Stimulated activated CD8-positive, alpha-beta memory T cell treated with anti-CD3 and anti-CD28 coated beads, Interleukin-2, amount 100 ng/mL, for 1 hour (primary cell): ENCODE measurements at places on chromosomes 4 and X.

GRCh38 chrX:53481093-53481492 lies 46.9 kb upstream of the HSD17B10 start:
- DNase-seq = no peak

DNA sequence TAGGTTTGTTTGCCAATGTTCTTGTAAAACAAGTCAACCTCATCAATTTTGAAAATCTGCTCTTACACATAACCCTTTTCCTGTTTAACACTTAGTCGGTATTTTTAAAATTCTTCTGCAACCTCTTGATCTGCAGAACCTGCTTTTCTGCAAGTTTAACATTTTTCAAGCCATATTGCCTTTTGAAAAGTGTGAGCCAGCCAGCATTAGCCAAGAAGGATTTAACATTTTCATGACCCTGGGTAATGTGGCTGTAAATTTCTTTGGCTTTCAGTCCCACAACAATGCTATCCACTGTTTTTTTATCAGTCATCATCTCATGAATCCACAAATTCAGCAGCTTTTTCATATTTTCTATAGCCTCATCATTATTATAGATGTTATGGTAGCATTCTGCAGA lies 956.5 kb downstream of the FAT4 start:
- no peak for DNase-seq

GRCh38 chr4:15234116-15234855 lies 193.5 kb upstream of the C1QTNF7 start:
- DNase-seq = no peak

GRCh38 chr4:129614611-129615010 lies 518.7 kb downstream of the C4orf33 start:
- DNase-seq = no peak

GRCh38 chr4:119646347-119647071 lies 17.9 kb upstream of the PDE5A start:
- no peak for DNase-seq

DNA sequence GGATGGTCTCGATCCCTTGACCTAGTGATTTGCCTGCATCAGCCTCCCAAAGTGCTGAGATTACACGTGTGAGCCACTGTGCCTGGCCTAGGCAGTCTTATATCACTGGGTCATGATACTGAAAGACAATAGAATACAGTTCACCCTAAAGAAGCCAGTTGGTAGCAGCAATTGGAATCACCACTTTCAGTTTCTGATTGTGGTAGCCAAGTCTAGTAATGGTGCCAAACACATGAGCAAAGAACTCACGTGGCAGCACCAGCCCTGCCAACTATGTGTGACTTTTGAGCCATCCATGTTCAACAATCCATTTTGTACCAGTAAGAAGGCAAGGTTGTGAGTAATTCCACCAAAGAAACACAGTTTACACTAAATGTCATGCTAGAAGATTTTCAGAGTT lies 548.4 kb downstream of the KLHL13 start:
- no peak for DNase-seq

GRCh38 chr4:52959541-52959940 lies 97.4 kb downstream of the RASL11B start:
- DNase-seq = no peak

DNA sequence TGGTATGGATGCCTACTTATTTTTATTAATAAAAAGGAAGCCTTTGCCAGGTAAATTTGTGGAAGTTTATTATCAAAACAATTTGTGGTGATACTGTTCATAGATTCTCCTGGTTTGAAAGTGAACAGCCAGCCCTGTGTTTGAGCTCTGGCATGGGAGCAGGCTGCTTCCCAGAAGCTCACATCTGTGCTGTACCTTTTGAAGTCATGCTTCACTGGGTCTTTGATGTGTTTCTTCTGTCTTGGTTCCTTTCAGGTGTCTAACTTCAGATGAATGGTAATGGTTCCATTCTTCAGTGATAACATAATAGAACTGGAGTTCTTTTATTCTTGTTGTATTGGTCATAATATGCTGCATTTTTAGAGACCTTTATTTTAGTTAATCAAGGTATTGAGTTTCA lies 85.5 kb downstream of the BMPR1B start:
- DNase-seq = no peak

DNA sequence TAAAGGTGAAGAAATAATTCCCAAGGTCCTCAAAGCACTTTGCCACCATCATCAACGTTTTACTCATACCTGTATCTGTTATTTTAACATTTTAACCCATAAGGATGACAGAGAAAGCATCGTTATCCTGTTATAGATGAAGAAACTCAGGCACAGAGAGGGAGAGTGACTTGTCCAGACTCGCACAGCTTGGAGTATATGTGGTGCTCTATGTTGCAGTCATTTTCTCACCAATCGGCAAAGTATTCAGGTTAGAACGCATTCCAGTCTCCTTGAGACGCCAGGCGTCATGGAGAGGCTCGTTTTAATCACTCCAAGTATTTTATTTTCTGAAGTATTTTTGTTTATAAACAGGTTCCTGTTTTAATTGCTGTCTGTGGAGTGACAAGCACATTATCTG lies 73.5 kb downstream of the IRF2 start:
- no peak for DNase-seq

DNA sequence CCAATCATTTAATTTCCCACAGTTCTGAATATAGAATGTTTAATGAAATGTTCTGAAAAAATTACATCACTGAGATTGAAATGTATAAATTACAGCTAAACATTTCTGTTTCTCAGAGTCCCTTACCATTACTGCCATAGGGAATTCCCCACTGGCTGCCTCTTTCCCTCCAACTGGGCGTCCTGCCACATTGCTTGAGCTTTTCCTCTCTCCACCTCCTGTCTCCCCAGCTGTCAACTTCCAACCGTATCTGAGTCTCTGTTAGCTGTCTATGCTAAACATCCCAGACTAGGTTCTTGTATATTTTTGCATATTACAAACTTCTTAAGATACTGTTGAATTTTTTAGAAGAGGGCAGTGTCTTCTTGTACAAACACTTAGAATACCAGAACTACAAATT lies 407.3 kb upstream of the SLIT2 start:
- DNase-seq = no peak

DNA sequence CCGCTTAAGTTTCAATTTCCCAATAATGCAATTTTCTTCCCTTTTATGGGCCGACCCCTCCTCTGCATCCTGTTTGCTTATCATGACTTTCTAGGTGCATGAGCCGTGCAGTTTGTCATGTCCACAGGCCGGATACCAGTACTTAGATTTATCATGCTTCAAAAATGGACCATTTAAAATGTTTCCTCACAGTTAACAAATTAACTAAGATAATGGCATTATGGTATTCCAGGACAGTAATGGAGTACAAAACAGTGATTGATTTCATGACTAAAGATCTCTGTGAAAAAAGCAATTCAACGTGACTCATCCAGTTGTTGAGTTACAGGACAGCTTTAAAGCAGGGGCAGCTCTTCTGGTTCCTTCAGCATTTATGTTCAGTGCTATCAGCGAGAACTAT lies 23.0 kb downstream of the SNX25 start:
- DNase-seq = no peak

- no peak for DNase-seq
Measured at GRCh38 chr4:126899331-126899801, 733.4 kb upstream of the INTU start.

GRCh38 chr4:144402999-144403398 lies 243.0 kb upstream of the HHIP start:
- no peak for DNase-seq

DNA sequence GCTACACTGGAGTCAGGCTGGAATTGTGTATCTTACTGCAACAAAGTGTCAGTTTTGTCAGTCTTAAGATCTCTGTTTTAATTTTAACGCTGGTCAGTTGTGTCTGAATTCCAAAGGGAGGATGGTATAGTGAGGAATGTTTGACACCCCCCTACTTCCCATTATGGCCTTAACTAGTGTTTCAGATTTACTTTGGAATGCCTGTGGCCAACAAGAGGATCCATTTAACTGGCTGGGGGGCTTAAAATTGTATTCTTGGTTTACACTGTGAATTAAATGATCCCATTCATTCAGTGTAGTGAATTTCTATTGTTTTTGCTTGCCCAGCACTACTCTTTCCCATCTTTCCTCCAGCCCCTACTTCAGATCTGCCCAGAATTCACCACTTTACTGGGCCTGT lies 75.8 kb upstream of the IQCM start:
- DNase-seq = no peak

DNA sequence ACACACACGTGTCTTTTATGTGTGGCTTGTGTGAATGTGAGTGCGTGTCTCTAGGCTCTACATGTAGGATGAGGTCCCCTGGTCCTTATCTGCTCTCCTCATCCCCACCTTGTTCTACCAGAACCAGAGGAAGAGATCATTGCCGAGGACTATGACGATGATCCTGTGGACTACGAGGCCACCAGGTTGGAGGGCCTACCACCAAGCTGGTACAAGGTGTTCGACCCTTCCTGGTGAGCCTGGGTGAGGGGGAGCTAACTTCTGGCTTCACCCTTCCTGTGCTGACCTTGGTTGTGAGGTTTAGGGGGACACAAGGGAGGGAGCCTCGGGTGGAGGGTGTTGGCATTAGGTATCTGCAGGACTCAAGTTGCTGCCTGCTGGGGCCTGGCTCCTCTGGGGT lies 3.3 kb downstream of the PQBP1 start:
- no peak for DNase-seq

GRCh38 chr4:148749403-148749802 lies 307.2 kb upstream of the NR3C2 start:
- DNase-seq = no peak

DNA sequence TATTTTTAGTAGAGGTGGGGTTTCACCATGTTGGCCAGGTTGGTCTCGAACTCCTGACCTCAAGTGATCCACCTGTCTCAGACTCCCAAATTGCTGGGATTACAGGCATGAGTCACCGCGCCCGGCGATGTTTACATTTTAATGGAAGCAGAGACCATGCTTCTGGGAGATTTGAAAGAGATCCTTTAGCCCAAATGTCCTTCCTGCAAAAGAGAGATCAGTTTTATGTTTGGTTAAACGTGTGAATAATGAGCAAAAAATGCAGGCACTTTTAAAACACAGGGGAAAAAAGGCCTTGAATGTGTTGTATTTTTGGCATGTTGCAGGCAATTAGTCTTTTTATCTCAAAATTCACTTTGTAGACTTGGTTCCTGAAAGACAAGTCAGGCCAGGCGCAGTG lies 95.8 kb upstream of the ELOVL6 start:
- no peak for DNase-seq

DNA sequence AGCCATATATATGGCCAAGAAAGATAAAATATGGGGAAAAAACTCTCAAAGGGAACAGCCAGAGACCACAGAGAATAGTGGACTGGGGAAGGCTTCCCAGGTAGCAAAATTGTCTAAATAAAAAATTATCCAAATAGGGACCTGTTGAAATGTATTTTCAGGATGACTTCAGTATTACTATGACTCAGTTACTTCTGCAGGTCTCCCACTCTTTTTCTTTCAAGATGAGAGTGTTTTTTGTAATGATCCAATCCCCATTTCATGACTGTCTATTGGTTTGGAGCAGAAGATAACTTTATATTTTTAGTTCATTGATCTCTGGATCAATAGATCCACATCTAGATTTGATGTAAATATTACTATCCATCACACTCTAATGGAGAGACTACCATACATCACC lies 372.1 kb upstream of the EMCN start:
- no peak for DNase-seq

DNA sequence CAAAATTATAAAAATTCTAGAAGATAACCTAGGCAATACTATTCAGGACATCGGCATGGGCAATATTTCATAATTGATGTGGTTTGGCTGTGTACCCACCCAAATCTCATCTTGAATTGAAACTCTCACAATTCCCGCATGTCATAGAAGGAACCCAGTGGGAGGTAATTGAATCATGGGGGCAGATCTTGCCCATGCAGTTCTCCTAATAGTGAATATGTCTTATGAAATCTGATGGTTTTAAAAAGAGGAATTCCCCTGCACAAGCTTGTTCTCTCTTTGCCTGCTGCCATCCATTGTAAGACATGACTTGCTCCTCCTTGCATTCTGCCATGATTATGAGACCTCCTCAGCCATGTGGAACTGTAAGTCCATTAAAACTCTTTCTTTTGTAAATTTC lies 77.7 kb downstream of the DDX60 start:
- DNase-seq = no peak

GRCh38 chr4:13844740-13845139 lies 217.2 kb upstream of the BOD1L1 start:
- DNase-seq = no peak

GRCh38 chrX:18931972-18932371 lies 51.9 kb downstream of the PHKA2 start:
- no peak for DNase-seq

GRCh38 chrX:155841232-155841631 lies 39.9 kb upstream of the VAMP7 start:
- DNase-seq = no peak

- no peak for DNase-seq
Measured at GRCh38 chrX:48083212-48083611, 11.8 kb upstream of the ZNF630 start.

GRCh38 chr4:159317203-159317602 lies 214.3 kb downstream of the RAPGEF2 start:
- DNase-seq = no peak

DNA sequence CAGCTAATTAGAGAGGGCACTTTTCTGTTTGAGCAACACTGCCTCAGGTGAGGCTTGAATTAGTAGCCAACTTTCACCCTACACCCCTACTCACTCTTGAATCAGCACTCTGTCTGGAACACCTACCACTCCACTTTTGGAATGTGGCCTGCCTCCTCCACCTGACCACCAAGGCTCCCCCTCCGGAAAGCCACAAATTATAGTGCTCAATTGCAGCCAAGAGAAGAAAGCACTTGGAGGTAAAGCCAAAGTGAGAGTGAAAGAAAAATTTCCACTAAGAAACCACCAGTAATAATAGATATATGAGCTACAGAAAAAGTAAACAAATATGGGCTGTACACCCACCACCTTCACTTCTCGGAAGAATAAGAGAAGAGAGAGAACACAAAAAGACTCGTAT lies 41.1 kb downstream of the PPP3CA start:
- no peak for DNase-seq

GRCh38 chr4:11218692-11219091 lies 210.0 kb downstream of the HS3ST1 start:
- no peak for DNase-seq

DNA sequence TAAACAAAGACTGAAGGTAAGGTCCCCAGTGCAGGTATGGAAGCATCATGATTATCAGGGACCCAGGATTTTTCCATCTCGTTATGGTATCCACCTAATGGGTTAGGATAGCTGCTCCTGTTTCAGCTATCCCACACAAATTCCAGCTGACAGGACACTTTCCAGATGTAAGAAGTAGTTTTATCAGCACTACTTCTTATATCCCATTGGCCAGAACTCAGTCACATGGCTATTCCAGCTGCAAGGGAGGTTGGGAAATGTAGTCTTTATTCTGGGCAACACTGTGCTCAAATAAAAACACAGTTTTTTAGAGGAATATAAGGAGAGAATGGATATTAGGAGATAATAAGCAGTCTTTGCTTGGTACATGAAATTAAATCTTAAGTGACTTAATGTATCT lies 96.7 kb downstream of the SRPX start:
- DNase-seq = no peak

DNA sequence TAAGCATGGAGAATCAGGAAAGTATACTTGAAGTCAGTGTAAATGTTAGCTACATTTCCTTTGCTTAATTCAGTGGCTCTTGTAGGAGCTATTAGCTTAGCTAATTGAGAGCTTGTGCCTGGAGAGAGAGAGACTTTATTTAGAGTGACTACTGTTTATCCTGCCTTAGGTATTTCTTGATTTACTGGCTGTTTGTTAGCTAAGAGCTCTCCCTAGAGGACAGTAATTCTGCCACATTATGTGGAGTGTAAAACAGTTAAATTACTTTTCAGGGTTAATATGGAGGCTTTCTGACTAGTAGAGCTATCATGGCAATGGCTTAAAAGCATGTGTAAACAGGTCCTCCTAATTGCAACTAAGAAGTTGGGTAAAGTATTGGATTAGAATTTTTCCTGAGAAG lies 306.5 kb upstream of the TECRL start:
- no peak for DNase-seq
